Activated T-cell treated with anti-CD3 and anti-CD28 coated beads, Interleukin-2, amount 50 U/mL, for 72 hours (primary cell): ENCODE measurements at places on chromosomes 7 and 10. TPM values are rescaled to one million over a fixed set of nuclear protein-coding genes. Genes with fewer than 3 reads are reported as not detected.

DNA sequence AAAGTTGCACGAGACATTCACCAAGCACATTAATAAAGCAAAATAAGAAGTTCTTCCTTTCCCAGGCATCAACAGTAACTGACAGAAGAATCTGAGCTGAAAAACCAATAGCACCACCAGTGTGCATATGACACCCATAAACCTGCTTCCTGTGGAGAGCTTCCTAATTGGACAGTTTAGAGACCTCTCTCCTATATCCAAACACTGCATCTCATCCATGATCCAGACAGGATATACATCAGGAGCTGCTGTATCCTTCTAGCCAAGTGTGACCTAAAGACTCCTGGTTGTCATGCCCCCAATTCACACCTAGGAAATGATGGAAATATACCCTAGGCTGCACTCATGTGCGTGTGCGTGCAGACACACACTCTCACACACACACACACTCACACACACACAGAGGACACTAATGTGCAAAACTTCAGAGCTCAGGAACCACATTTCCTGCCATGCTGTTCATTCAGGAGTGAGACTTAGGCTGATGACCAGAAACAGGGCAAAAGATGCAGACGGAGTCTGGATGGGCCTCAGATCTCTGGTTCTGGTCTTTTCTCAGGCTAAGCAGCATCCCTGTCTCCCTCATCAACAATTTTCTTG is 58.0 kb downstream of the MAP3K8 start:
- H3K4me3 ChIP-seq: no peak overlapping the region
- H3K27me3 ChIP-seq: peaks cover 6% of the 10 kb centered on the region
- H3K4me1 ChIP-seq: peaks cover 42% of the 10 kb centered on the region
- no peak overlapping the region for H3K27ac ChIP-seq

The TMEM213 gene
- not detected for total RNA-seq

DNA sequence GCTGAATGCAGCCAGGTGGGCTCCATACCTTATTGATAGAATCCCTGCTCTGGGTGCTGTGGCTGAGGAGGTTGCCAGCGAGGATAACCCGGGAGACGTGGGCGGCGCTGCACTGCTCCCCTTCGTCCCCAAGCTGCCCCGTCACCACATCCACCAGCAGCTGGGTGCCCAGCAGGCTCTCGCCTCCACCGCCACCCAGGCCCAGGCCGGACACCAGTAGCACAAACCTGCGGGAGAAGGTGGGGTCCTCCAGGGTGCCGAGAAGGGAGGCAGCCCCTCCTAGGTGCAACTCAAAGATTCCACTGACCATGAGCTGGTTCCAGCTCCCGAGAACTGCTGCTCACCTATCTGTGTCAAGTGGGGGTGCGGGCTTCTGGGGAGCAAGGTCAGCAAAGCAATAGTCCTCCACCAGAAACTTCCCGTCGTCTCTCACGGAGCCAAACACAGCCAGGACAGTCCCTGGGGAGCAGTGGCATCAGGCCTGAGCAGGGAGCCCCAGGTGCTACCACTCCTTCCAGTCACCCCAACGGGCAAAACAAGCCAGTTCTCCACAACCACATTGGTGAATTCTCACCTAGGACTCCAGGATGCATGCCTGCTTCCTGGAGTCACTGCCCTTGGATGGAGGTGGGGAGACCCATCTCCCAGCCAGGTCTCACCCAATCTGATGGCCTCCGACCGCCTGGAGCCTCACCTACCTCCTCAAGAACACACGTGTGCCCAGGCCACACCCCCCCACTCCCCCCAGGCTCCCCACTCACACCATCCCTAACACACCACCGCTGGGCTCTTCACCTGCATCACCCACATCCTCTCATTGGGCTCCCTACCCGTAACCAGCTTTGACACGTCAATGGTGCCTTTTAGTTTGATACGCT is 6.3 kb downstream of the POLD2 start:
- H3K36me3 ChIP-seq: peaks cover 14% of the 10 kb centered on the region
- H3K4me3 ChIP-seq: no peak overlapping the region
- DNase-seq: no peak
- H3K4me1 ChIP-seq: peaks cover 25% of the 10 kb centered on the region

The SLC18A3 gene
- not detected for total RNA-seq

The CRHR2 gene
- total RNA-seq: not detected

GRCh38 chr7:100974021-100974420 is 4.7 kb downstream of the MUC12 start:
- no peaks in the 10 kb centered on the region for H3K4me1 ChIP-seq
- H3K27ac ChIP-seq: no peak overlapping the region
- H3K4me3 ChIP-seq: no peak overlapping the region
- no peaks in the 10 kb centered on the region for H3K36me3 ChIP-seq

GRCh38 chr10:103839872-103840739 is 15.3 kb downstream of the SH3PXD2A start:
- no peak overlapping the region for H3K4me3 ChIP-seq
- DNase-seq: no peak
- H3K27ac ChIP-seq: no peak overlapping the region
- H3K36me3 ChIP-seq: no peaks in the 10 kb centered on the region
- no peaks in the 10 kb centered on the region for H3K4me1 ChIP-seq

GRCh38 chr10:121593281-121594075 is 4.8 kb downstream of the FGFR2 start:
- H3K4me3 ChIP-seq: no peak overlapping the region
- peaks cover 34% of the 10 kb centered on the region for H3K27me3 ChIP-seq
- H3K4me1 ChIP-seq: no peaks in the 10 kb centered on the region
- no peaks in the 10 kb centered on the region for H3K36me3 ChIP-seq
- H3K27ac ChIP-seq: no peak overlapping the region
- DNase-seq: no peak

DNA sequence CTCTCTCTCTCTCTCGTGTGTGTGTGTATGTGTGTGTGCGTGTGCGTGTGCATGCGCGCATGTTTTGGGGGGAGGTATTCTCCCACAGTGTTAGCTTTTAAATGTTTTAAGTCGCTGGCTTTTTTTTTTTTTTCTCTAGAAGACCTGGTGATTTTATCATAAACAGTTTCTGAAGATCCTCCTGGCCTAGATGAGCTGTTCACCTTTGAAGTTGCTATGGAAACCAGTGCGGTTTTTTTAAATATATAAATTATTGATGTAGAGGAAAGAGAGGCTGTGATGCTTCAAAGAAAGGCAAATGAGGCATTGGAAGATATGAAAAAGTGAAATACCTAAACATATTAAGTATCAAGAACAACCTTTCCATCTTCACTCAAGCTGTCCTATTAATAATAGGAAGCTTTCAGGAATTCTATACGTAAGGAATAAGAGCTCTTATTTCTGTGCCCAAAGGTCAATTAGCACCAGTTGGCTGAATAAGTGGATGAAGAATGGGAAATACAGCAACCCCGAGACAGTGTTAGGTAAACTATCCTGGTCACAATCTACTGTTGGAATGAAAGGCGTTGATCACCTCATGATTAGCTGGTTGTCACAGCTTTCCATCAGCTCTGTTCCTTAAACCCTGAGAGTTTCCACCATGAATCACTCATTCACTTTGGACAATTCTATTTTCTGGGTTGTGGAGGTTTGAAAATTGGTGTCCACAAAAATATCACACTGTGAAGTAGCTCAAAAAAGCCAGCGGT is 66.5 kb upstream of the SLC35G1 start:
- H3K27ac ChIP-seq: no peak overlapping the region
- no peak overlapping the region for H3K4me3 ChIP-seq

The ZCWPW1 gene
- 5.9 TPM for total RNA-seq

- no peak for DNase-seq
- peaks cover 13% of the 10 kb centered on the region for H3K36me3 ChIP-seq
- no peak overlapping the region for H3K27ac ChIP-seq
- H3K27me3 ChIP-seq: no peaks in the 10 kb centered on the region
- H3K4me1 ChIP-seq: peaks cover 24% of the 10 kb centered on the region
These were observed 63.4 kb upstream of the PLA2G12B start for GRCh38 chr10:73017955-73018480.

GRCh38 chr7:101602484-101603241 is 26.4 kb downstream of the MYL10 start:
- H3K36me3 ChIP-seq: no peaks in the 10 kb centered on the region
- peak; percentile 77 for DNase-seq
- no peaks in the 10 kb centered on the region for H3K4me1 ChIP-seq
- H3K27me3 ChIP-seq: no peaks in the 10 kb centered on the region
- H3K4me3 ChIP-seq: no peak overlapping the region

DNA sequence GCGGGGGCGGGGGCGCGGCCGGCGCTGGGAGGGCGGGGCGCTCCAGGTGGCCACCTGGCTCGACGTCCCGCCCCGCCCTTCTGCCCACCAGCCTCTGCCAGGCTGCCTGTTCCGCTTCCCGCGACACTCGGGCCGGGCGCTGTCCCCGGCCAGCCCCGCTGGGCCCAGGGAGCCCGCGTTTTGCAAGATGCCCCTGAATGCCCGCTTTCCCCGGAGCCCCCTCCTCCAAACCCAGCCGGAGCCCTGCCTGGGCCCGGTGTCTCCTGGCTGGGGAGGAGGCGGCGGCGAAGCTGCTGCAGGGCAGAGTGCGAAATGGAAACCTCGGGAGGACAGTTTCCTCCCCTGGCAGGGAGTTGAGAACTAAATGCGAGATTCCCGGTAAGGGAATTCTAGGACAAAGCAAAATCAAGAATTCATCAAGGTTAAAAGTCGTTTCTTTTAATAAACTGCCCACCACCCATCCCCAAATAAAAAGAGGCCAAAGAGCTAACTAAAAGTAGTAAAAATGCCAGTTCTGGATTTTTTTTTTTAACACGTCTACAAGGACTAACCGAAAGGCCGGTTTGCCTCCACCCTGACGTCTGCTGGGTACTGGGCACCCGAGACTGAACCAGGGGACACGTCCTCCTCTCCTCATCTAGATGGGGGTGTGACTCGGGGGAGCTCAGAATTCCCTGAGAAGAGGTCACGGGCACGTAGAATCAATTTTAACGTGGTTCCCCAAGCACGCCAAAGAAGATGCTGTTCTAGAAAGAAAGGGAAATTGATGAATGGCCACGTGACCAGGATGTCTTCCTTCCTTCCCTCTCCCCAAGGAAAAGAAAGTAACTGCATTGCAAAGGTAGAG is 200.4 kb upstream of the NFE2L3 start:
- no peak overlapping the region for H3K27ac ChIP-seq
- peaks cover 6% of the 10 kb centered on the region for H3K27me3 ChIP-seq
- DNase-seq: no peak
- peaks cover 20% of the 10 kb centered on the region for H3K4me1 ChIP-seq
- H3K36me3 ChIP-seq: peaks cover 6% of the 10 kb centered on the region
- H3K4me3 ChIP-seq: peak overlapping the region; percentile 59

DNA sequence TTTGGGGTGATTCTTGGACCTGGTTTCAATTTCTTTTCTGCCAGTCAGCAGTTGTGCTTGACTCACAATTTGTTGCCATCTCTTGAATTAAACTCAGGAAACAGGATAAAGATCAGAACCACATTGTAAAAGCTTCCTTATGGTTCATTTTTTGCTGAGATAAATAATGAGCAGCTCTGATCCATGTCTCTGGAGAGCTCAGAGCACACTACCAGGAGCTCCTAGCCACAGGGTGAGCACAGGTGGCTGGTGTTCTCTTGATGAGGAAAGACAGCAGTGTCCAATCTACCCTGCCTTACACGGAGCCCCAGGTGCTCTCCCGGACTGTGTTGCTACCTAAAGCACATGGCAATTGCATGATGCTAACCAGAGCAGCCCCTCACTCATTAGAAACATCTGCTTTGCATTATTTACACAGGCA is 17.2 kb upstream of the FAM170B start:
- DNase-seq: no peak
- H3K36me3 ChIP-seq: peaks cover 4% of the 10 kb centered on the region
- H3K4me1 ChIP-seq: no peaks in the 10 kb centered on the region
- H3K27ac ChIP-seq: no peak overlapping the region

GRCh38 chr10:35451151-35452016 is 115.1 kb downstream of the CCNY start:
- no peak for DNase-seq
- no peak overlapping the region for H3K27ac ChIP-seq

- H3K36me3 ChIP-seq: no peaks in the 10 kb centered on the region
- DNase-seq: no peak
- H3K4me1 ChIP-seq: no peaks in the 10 kb centered on the region
- H3K27me3 ChIP-seq: no peaks in the 10 kb centered on the region
- no peak overlapping the region for H3K27ac ChIP-seq
- H3K4me3 ChIP-seq: no peak overlapping the region
These were observed 42.7 kb upstream of the SEMA3D start for GRCh38 chr7:85229544-85229943.

The OPALIN gene
- not detected for total RNA-seq

DNA sequence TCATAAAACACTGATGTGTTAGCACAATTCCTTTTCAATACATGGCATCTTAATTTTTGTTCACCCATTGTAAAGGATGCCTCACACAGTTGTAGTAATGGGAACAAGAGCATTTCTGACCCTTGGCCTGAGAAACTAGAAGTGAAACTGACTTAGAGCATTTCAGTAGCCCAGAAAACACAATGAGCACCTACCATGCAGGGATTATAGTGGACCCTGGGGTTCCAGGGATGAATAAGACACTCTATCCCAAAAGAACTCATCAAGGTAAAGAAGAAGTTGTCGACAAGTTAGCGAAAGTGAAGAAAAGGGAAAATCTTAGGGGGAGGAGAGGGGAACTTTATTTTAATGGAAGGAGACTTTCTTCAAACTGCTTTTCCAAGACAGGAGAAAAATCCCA is 125.6 kb downstream of the NT5C2 start:
- H3K27ac ChIP-seq: no peak overlapping the region
- no peaks in the 10 kb centered on the region for H3K27me3 ChIP-seq
- H3K4me1 ChIP-seq: peaks cover 20% of the 10 kb centered on the region
- DNase-seq: no peak
- no peaks in the 10 kb centered on the region for H3K36me3 ChIP-seq

DNA sequence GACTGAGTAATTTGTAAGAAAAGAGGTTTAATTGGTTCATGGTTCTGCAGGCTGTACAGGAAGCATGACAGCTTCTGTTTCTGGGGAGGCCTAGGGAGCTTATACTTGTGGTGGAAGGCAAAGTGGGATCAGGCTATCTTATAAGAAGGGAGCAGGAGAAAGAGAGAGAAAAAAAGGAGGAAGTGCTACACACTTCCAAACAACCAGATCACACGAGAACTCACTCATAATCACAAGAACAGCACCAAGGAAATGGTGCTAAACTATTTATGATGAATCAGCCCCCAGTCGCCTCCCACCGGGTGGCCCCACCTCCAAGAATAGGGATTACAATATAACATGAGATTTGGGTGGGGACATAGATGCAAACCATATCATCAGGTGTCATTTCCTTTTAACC is 89.1 kb upstream of the KCNMA1 start:
- no peaks in the 10 kb centered on the region for H3K36me3 ChIP-seq
- no peaks in the 10 kb centered on the region for H3K4me1 ChIP-seq
- DNase-seq: no peak
- H3K27ac ChIP-seq: no peak overlapping the region

- DNase-seq: no peak
- H3K4me3 ChIP-seq: no peak overlapping the region
- H3K36me3 ChIP-seq: no peaks in the 10 kb centered on the region
- H3K27ac ChIP-seq: no peak overlapping the region
- H3K4me1 ChIP-seq: no peaks in the 10 kb centered on the region
- no peaks in the 10 kb centered on the region for H3K27me3 ChIP-seq
These were observed 58.7 kb upstream of the VSTM2A start for GRCh38 chr7:54483523-54483922.
